Endodermal cell (in vitro differentiated cells): ENCODE measurements at places on chromosomes 3 and 15. TPM values are rescaled to one million over a fixed set of nuclear protein-coding genes. Genes with fewer than 3 reads are reported as not detected.

DNA sequence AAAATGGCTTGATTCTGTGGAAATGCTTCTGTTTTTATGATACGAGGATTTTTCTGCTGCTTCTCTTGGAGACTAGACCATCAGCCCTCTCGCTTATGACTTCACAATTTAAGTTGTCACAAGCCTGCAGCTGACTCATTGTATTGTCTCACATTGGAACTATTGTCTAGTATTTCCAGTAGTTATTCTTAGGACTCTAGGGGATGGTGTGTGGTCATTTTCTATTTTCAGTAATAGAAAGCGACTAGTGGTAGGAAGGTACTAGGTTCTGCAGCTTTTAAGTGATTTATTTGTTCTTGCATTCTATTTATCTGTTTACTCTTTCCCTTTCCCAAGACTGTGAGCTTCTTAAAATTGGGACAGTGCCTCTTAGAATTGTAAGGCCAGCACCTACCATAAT, 66.3 kb upstream of the CRTC3 start:
- H3K4me1 ChIP-seq = peaks cover 7% of the 10 kb centered on the region
- H3K4me3 ChIP-seq = no peak overlapping the region
- DNase-seq = no peak
- no peaks in the 10 kb centered on the region for H3K27me3 ChIP-seq
- H3K27ac ChIP-seq = no peak overlapping the region

- H3K4me3 ChIP-seq = no peak overlapping the region
- no peaks in the 10 kb centered on the region for H3K36me3 ChIP-seq
- H3K27me3 ChIP-seq = peaks cover 8% of the 10 kb centered on the region
- DNase-seq = no peak
- H3K4me1 ChIP-seq = peaks cover 10% of the 10 kb centered on the region
Measured at GRCh38 chr3:193008654-193009053, 91.0 kb upstream of the MB21D2 start.

DNA sequence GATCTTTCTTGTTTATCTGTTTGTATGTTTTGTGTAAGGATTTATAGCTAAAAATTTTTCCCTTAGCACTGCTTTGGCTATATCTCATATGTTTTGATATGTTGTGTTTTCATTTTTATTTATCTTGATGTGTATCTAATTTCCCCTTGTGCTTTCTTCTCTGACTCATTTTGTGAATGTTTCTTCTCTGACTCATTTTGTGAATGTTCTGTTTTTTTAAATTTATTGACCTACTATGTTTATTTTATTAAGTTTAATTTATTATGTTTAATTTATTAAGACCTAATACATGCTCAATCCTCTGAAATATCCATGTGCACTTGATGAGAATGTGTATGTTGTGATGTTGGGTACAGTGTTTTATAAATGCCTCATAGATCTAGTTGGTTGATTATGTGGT, 793.5 kb upstream of the CADM2 start:
- no peak for DNase-seq
- no peaks in the 10 kb centered on the region for H3K36me3 ChIP-seq
- no peak overlapping the region for H3K4me3 ChIP-seq
- no peaks in the 10 kb centered on the region for H3K4me1 ChIP-seq
- H3K27me3 ChIP-seq = no peaks in the 10 kb centered on the region

DNA sequence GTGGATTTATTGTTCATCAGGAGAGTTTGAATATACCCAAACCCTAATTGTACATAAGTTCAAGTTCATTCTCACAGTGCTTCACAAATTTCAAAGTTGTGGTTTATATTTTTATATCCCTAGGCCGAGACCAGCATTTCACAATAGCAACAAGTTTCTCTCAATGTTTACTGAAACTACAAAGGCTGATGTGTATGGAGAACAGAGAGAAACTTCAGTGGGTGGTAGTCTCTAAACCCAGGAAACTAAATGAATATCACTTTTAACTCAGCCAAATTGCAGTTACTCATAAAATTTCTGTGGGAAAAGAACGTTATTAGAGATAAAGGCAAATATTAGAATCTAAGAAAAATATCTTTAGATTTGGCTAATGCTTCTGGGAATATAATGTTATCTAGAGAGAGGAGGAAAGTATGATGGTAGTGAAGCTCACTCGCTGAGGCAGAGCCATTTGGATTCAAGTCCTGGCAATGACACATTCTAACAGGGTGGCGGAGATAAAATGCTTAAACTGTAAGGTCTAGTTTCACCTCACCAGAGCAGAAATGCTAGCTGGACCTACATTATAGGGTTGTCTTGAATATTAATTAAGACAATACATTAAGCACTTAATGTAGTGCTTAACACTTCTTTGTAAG, 514.8 kb downstream of the EPHA3 start:
- H3K4me3 ChIP-seq = no peak overlapping the region
- DNase-seq = no peak
- no peaks in the 10 kb centered on the region for H3K36me3 ChIP-seq
- peaks cover 5% of the 10 kb centered on the region for H3K4me1 ChIP-seq
- H3K27ac ChIP-seq = no peak overlapping the region

Gene CHRNA5
- total RNA-seq = 14.0 and 16.4 TPM in 2 replicates

Gene ANKRD63
- total RNA-seq = not detected in 3 replicates

Gene RCN2
- total RNA-seq = 107 to 165 TPM (median 165 TPM) in 3 replicates
